ENCODE measurements at places on chromosomes 4 and X.

- no peak for DNase-seq
Observed at GRCh38 chr4:184757810-184758209, 23.9 kb upstream of the CENPU start.

- no peak for DNase-seq
Observed at GRCh38 chr4:61200187-61200915, at the start of gene ADGRL3. Gene ADGRL3, plus strand, starts transcription at chr4:61200326.

DNA sequence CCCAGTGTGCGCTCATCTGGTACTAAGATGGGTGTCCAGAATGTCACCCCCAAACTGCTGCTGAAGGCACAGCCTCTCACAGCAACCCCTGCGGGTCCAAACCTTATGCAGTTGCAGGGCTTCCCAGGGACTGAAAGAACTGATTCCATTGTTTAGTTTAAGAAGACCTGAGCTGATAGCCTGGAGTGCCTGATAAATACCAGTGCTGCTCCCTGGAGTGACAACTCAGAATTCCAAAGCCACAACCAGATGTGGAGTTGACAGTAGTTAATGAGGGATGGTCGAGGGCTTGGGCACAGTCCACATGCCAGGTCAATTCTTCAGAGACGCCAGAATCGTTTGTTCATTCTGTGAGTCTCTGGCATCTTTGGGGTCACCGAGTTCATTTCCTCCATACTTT is 71.2 kb downstream of the LNX1 start:
- no peak for DNase-seq

GRCh38 chr4:43843501-43843900 is 605.1 kb downstream of the KCTD8 start:
- no peak for DNase-seq

DNA sequence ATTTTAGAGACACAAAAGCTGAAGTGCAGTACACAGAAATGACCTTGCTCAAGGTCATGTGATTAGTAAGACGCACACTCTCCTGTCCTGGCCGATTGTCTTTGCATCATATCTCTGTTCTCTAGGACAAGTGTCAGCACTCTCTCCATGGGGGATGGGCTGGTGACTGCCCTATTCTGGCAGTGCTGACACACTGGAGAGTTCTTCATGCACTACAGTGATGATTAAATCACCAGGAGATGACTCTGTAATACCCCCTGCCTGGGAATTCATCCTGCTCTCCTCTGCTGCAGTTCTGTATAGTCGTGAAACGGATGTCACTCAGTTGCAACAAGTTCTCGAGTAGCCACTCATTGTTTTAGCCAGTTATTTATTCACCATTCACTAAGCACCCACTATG is 5.3 kb upstream of the SHISA3 start:
- DNase-seq, result no peak

- no peak for DNase-seq
Observed at GRCh38 chr4:118915468-118915867, 26.8 kb downstream of the SYNPO2 start.

- no peak for DNase-seq
Observed at GRCh38 chr4:132683957-132684356, 465.1 kb upstream of the PCDH10 start.
